Left renal pelvis (tissue), 4 donors: ENCODE measurements at places on chromosomes 6 and 20. TPM values are rescaled to one million over a fixed set of nuclear protein-coding genes. Genes with fewer than 3 reads are reported as not detected.

Gene CD83
- polyA plus RNA-seq: 11.7 TPM

Gene OVOL2
- polyA plus RNA-seq: not detected

Gene LRRC73
- 0.89 TPM for polyA plus RNA-seq

Gene C6orf52
- polyA plus RNA-seq: 4.4 TPM

Gene TRIM15
- polyA plus RNA-seq: 0.14 TPM

Gene BTN1A1
- 0.15 TPM for polyA plus RNA-seq

Gene APCDD1L
- polyA plus RNA-seq: 28.1 TPM

Gene CDH4
- 5.8 TPM for polyA plus RNA-seq

Gene NDRG3
- polyA plus RNA-seq: 37.2 TPM

Gene SLPI
- 0.42 TPM for polyA plus RNA-seq

Gene ENPP5
- polyA plus RNA-seq: 16.1 TPM

Gene TREML1
- polyA plus RNA-seq: 0.22 TPM

Gene BANF2
- polyA plus RNA-seq: not detected
